ENCODE measurements at places on chromosomes 11 and 22.
A peak's percentile ranks its signal among the peaks of the same experiment; 100 is the strongest.

GRCh38 chr11:48172818-48173609 lies 43.6 kb upstream of the OR4B1 start:
- DNase-seq = peak; percentile 44

GRCh38 chr11:2445746-2446551 lies 1.1 kb downstream of the KCNQ1 start:
- no peak for DNase-seq

GRCh38 chr11:69450064-69450856 lies 31.2 kb upstream of the LINC01488 start:
- DNase-seq = no peak

- no peak for DNase-seq
These were observed 1.7 kb downstream of the FERMT3 start for GRCh38 chr11:64208086-64208795.

- no peak for DNase-seq
These were observed 1.6 kb upstream of the PLXNB2 start for GRCh38 chr22:50308986-50309600.

DNA sequence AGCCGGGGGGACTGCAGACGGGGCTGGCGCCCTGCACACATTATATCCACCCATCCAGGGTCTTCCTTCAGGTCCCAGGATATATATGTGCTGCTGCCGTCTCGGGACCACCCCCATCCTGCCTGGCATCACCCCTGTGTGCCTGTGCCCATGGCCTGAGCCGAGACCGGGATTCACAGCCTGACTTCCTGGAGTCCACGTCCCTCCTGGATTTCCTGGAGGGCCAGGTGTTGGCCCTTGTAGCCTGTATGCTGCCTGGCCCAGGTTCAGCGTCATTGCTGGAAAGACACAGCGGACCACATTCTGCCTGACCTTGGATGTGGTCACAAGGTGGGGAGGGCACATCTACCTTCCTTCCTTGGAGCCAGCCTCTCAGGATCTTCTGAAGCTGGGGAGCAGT lies 551.1 kb downstream of the BRD1 start:
- no peak for DNase-seq

DNA sequence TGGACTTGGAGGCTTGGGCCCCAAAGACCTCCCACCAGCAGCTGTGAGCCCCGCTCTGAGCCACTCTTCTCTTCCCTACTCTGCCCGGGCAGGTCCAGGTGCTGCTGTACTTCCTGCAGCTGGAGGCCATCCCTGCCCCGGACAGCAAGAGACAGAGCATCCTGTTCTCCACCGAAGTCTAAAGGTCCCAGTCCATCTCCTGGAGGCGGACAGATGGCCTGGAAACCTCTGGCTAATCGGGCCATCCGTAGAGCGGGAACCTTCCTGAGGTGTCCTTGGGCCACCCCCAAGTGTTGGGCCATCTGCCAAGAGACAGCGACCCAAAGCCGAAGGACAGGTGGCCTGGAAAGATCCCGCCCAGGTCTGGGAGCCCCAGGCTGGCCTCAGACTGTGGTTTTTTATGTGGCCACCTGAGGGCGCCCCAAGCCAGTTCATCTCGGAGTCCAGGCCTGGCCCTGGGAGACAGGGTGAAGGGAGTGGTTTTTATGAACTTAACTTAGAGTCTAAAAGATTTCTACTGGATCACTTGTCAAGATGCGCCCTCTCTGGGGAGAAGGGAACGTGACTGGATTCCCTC lies 135.1 kb downstream of the BCR start:
- DNase-seq = no peak

- DNase-seq = no peak
These were observed 2.6 kb downstream of the DRAP1 start for GRCh38 chr11:65921876-65922275.

DNA sequence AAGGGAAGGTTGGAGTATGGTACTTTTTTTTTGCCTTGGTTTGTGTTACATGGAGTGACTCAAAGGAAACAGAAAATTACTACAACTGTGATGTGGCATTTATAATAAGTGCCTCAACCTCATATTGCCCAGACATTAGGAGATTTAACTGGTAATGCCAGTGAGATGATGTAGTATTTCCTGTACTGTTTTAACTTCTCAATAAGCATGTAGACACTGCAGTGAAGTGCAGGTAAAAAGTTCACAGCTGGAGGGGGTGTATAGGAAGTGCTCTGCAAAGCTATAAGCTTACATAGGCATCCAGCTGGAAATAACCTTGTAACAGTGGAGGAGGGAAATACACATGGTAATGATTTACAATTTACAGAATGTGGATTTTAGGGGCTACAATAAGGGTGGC lies 138.2 kb upstream of the MTMR2 start:
- no peak for DNase-seq

GRCh38 chr22:49956418-49956770 lies 4.2 kb upstream of the PIM3 start:
- DNase-seq = no peak

DNA sequence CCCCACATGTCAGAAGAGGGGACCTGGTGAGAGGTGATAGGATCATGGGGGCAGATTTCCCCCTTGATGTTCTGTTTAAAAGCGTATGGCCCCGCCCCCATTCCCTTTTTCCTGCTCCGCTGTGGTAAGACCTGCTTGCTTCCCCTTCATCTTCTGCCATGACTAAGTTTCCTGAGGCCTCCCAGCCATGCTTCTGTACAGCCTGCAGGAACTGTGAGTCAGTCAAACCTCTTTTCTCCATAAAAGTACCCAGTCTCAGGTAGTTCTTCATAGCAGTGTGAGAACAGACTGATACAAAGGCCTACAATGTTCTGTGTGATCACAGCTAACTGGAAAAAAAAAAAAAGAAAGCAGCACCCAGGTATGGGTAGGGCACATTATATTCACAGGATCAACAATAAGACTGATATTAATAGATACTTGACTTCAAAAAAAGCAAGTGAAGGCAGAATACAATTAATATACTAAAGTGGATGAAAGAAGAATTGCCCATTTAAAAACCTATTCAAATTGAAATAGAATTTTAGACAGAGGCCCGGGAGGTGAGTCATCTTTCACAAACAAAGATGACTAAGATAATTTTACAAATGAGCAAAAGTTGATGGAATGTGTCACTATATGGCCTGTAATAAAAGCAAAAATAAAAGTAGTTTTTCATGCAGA lies 1.7 kb upstream of the OR52K1 start:
- DNase-seq = no peak

- peak; percentile 83 for DNase-seq
These were observed 35.8 kb downstream of the MAML2 start for GRCh38 chr11:96306933-96307775.

GRCh38 chr11:64489831-64490441 lies 101.1 kb upstream of the SLC22A12 start:
- no peak for DNase-seq

GRCh38 chr11:34616830-34617504 lies 3.9 kb upstream of the EHF start:
- no peak for DNase-seq
